Stimulated activated CD4-positive, alpha-beta T cell treated with anti-CD3 and anti-CD28 coated beads, Interleukin-2, amount 100 ng/mL, for 4 hours (primary cell): ENCODE measurements at places on chromosomes 13 and 19.

DNA sequence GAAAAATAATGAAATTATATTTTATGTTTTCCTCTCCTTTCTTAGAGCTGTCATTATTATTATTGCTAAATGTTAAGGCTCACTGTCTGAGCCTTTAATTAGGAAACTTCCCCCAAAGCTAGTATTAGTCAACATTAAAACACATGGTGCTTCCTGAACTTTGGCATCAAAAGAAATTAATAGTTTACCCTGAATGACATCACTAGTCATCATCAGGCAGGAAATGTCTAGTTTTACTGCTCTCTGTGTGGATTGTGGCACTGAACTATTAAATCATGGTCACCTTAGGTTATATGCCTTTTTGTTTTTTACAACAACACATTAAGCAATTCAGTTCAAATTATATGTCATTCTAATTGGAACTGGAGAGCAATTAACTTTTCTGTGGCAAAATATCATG lies 595.5 kb downstream of the SLITRK1 start:
- no peak for DNase-seq

DNA sequence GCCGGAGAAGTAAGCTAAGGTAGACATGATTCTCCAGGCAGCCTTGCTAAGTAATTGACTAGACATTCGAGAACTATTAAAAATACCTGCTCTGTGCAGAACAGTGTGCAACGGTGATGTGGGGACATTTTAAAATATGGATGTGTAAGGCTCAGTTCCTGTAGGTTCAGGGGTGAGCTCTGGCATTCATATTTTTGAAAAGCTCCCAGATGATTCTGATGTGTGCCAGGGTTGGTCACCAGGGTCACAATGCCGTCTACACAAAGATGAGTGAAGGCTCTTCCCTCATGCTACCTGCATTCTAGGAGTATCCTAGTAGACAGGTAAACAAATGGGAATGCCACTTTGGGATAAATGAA lies 702 bp upstream of the EPSTI1 start:
- DNase-seq: no peak

DNA sequence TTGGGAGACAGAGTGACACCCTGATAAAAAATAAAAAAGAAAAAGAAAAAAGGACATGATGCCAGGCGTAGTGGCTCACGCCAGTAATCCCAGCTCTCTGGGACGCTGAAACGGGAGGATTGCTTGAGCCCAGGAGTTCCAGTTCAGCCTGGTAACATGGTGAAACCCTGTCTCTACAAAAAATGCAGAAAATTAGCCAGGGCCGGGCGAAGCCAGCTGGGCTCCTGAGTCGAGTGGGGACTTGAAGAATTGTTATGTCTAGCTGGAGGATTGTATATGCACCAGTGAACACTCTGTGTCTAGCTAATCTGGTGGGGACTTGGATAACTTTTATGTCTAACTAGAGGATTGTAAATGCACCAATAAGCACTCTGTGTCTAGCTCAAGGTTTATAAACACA lies 32.3 kb downstream of the TMPRSS9 start:
- no peak for DNase-seq

GRCh38 chr19:45668342-45668871 lies 386 bp downstream of the GIPR start:
- peak; percentile 38 for DNase-seq

DNA sequence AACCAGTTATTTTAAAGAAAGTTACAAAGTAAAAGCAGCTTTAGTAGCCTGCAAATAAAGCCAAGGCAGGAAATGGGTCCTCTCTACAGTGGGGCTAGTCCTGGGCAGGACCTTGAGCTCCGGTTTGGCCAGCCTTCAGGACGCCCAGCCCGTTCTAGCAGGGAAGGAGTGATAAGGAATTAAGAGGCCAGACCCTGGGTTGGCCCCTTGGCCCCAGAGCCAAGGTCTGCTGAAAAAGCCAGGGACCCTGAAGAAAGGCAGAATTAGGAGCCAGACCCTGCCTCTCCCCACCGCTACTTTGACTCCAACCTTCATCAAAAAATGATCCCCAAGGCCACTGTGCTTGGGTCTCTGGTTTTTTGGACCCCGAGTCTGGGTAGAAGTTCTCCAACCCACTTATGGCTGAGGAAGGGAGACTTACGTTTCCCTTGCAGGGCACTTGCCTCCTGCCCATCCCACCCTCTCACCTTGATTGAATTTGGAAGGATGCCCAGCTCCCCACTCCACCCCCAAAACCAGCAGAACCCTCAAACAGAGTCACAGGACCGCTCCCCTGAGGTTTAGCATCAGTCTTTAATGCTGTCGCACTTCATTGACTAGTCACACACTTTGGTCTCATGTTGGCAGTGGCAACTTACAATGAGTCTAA lies 3.9 kb downstream of the DNAJB1 start:
- no peak for DNase-seq

- DNase-seq: no peak
Measured at GRCh38 chr19:16043156-16043757, 33.0 kb upstream of the TPM4 start.

DNA sequence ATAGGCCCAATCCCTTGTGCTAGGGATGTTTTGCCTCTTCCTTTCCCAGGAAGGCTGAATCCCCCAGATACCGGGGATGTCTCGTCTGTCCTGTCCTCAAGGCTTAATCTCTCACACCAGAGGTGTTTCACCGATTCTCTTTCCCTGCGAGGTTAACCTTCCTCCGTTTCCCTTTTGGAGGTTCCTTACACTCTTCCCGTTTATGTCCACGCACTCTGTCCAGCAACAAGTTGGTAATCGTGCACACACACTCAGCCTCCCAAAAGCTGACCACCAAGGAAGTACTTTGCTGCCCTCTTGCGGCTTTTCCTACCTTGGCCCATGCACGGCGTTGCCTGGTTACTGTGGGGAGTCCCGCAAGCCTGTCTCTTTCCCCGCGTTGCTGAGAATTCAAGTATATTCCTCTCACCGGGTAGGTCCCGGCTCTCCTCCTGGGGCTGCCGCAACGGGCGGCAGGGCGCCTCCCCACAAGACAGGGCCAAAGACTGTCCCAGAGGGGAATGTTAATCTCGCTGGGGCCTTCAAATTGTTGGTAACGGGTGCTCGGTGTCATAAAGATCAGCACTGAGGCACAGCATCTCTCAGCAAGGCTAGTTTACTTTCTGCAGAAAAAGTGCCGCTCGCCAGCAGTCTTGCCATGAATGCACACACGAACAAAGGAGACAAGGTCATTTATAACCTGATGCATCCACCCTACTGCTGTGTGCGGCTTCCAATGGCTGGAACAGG lies 36.7 kb upstream of the CD177 start:
- no peak for DNase-seq

GRCh38 chr19:29694669-29695627 lies 20.1 kb downstream of the C19orf12 start:
- peak; percentile 72 for DNase-seq

GRCh38 chr19:49766930-49767299 lies at the start of gene AP2A1:
AP2A1 (plus strand) TSS chr19:49767001; CDS start chr19:49767134, 133 bp downstream.
- no peak for DNase-seq

GRCh38 chr19:18501832-18502231 lies 20.0 kb downstream of the ELL start:
- DNase-seq: no peak

DNA sequence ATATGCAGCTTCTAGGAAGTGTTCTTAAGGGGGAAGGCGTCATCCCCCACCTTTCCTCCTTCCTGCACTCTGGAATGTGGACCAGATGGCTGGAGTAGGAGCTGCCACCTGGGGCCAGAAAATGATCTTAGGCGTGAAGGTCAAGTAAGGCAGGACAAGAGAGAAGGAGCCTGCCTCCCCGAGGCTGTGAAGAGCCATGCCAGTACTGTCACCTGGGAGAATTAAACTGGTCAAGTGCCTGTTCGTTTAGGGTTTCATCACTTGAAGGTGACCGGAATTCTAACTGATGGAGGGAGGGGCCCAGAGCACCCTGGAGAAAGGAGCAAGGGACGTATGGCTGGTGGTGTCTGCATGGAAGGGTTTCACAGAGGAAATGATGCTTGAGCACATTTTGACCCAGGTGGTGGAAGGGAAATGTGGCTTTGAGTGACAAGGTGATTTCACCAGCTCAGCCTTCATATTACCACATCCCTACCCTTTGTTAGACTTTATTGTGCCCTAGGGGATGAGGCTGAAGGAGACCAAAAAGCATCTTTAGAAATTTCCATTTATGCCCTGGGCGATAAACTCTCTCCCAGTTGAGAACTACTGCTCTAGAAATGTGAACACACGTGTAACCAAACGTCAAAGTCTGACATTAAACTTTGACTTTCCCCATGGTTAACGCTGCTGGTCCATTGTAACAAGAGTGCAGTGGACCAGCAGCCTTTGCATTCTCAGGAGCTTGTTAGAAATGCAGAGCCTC lies 37.5 kb downstream of the PPP2R1A start:
- DNase-seq: no peak

- DNase-seq: no peak
Measured at GRCh38 chr13:44388427-44389059, 14.9 kb downstream of the SERP2 start.

DNA sequence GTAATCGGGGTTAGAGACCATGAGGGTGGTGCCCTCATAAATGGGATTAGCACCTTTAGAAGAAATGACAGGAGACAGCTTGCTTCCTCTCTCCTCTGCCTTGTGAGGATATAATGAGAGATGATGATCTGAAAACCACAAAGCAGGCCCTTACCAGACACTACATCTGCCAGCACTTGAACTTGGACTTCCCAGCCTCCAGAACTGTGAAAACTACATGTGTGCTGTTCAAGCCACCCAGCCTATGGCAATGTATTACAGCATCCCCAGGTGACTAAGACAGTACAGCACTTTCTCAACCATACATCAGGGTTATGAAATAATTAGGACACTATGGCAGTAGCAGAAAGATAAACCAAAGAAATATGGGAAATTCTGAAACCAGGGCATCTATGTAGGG lies 7.4 kb downstream of the ZNF564 start:
- DNase-seq: no peak

DNA sequence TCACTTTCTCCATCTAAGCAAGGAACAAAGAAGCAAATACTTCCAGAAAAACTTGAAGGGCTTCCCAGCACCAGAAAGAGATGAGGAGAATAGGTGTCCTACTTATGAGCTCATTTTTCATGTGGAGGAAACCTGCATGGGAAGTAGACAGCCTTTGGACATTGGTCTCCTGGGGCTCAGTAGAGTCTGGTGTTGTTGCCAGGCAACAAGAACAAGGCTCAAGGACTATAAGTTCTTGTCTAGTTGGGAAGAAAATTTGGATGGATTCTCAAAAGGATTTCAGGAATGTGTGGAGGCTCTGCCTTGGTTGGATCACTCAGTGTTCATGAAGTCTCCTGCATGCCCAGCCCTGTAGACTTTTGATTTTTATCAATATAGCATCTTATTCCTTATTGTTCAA lies 84.5 kb downstream of the MBNL2 start:
- no peak for DNase-seq

- DNase-seq: no peak
Measured at GRCh38 chr13:26280822-26281221, 26.9 kb downstream of the CDK8 start.

- DNase-seq: no peak
Measured at GRCh38 chr13:108306860-108307259, 37.3 kb downstream of the TNFSF13B start.

DNA sequence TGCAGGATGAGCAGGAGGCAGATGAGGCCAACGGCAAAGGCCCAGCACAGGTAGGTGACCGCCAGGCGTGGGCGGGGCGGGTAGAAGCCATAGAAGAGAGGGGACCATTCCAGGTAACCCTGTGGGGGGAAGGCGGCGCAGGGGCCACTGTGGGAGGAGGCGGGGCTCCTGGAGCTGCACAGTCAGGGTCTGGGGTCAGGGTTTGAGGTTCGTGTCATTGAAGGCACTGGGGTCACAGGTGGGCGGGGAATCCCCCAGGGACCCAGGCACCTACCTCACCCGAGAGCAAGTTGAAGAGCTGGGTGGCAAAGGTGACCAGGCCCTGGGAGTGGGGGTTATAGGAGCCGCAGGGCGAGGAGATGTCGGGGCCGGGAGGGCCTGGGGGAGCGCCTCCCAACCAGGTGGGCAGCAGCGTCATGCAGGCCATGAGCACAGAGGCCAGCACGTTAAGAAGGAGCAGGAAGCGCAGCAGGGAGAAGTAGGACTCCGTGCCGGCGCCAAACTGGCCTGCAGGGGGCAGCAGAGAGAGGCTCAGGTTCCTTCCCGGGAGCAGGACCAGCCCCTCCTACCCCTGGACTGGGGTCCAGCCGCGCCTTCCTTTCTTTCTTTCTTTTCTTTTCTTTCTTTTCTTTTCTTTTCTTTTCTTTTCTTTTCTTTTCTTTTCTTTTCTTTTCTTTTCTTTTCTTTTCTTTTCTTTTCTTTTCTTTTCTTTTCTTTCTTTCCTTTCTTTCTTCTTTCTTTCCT lies 4.6 kb downstream of the TMC4 start:
- peak; percentile 81 for DNase-seq
